Stimulated activated CD4-positive, alpha-beta T cell treated with anti-CD3 and anti-CD28 coated beads, TNF-alpha, amount 100 ng/mL, for 4 hours (primary cell): ENCODE measurements at places on chromosomes 7 and 10.

GRCh38 chr10:93904901-93905300 lies 11.1 kb downstream of the SLC35G1 start:
- no peak for DNase-seq

GRCh38 chr7:150326657-150327268 lies 3.4 kb upstream of the ACTR3C start:
- no peak for DNase-seq

DNA sequence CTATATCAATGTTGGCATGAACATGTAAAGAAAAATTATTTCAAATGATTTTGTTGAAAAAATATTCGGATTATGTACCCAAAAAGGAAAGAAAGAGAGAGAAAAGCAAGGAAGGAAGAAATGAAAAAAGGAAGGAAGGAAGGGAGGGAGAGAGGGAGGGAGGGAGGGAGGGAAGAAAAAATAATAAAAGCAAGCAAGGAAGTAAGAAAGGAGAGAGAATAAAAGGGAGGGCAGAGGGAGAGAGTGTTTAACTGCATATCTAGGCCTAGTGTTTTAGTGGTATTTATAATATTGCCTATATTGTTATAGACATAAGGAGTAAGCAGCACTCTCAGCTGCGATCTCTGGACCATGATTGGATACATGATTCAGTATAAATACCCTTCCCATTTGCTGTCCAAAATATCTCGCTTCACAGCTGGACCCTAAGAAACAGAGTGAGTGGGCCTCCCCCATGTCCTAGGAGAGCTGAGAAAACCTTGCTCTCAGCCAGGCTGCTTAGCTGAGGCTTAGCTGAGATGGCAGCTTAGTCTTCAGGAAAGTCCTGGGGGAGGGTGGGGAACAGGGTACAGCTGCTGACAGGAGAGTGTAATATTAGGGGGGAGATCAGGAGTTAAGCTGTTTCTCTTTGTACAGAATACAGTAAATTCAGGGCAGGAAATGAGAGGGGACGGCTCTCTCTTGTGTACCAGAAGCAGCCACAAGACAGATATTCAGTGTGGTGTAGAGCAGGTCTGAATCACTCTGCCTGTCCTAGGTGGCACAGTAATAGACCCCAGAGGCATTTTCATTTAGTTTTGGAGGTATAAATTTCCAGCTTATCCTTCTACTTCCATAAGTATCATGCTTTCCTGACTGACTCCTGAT lies 66.8 kb upstream of the TARP start:
- no peak for DNase-seq

GRCh38 chr10:81026591-81026990 lies 488.9 kb downstream of the SH2D4B start:
- no peak for DNase-seq

- DNase-seq: no peak
Observed at GRCh38 chr10:129837909-129838582, 126.0 kb downstream of the EBF3 start.

DNA sequence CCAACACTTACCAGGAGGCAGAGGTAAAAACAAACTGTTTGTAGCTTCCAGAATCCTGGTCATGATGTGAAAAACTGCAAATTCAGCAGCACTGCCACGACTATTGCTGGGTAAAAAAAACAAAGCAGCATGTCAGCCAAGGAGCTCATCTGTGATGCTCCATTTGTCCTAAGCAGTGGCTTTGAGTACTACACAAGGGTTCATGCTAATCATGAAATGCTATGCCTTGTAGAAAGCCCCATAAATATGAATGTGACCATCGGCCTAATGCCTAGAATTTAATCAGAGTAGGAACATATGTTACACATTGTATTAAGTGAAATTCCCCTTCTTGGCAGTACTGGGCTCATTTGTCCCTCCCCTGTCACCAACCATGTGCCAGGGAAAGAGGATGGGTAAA lies 95.4 kb downstream of the GSAP start:
- DNase-seq: no peak

DNA sequence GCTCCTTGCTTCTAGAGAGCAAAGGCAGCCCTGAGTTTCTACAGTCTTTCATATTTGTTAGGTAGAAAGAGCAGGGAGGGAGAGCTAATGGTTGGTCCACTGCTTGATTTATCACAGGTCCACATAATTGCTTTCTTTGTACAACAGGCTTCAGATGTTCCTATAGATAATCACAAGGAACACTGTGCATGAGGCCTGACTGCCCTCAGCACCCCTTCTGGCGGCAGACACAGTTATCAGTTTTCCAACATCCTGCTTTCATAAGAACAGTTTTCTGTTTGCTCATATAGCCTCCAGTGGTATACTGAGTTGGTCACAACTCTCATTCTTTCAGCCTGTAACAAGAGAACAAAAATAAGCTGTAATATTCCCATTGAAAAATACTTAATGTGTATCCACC lies 69.7 kb downstream of the AKR1C4 start:
- DNase-seq: no peak

DNA sequence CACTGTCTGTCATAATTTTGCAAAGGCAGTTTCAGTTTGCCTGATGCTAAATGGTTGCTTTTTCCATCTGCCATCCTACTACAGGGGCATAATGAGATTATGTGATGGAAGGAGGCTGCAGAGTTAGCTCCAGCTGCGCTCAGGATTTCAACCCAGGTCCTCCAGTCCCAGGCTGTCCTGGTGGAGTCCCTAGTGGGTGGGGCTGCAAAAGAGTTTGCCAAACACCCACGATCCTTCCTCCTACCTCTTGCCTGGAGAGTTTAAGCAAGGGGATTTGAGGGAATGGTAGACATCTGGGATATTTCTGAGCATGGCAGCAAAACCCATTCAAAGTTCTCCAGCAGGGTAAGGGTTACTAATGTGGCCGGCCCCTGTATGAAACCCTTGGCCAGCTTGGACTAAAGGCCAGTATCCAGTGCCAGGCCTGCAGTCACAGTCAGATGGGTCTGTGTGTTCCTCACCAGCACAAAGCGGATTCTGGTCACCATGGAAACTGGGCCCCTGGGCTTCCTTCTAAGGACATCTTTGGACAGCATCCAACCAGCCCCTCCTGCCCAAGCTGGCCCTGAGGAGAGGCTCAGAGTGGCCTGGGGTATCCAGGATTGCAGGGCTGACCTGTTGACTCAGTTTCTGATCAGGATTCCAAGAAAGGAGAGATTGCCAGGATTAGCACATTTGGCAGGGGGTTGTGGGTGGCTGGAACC lies 42.7 kb upstream of the CHST3 start:
- DNase-seq: no peak
